ENCODE measurements at places on chromosomes 7 and 10. TPM values are rescaled to one million over a fixed set of nuclear protein-coding genes. Genes with fewer than 3 reads are reported as not detected.

ZNF727 gene
- total RNA-seq, result 4.3 TPM

PAOX gene
- 7.5 TPM for total RNA-seq

TUBB8 gene
- 0.90 TPM for total RNA-seq

WIPF3 gene
- 0.89 TPM for total RNA-seq

CCDC146 gene
- total RNA-seq, result 7.5 TPM

CRPPA gene
- 7.2 TPM for total RNA-seq

TCF7L2 gene
- total RNA-seq, result 99.6 TPM

GPR22 gene
- not detected for total RNA-seq

RARRES2 gene
- 98.9 TPM for total RNA-seq

NUTM2A gene
- total RNA-seq, result 1.3 TPM

PON1 gene
- not detected for total RNA-seq

ANKRD61 gene
- not detected for total RNA-seq

C7orf33 gene
- total RNA-seq, result not detected

ADAP1 gene
- 153 TPM for total RNA-seq

PPP2R2D gene
- 34.4 TPM for total RNA-seq

COX19 gene
- total RNA-seq, result 14.9 TPM

IFIT1B gene
- total RNA-seq, result not detected

OPALIN gene
- not detected for total RNA-seq

FAM24B gene
- total RNA-seq, result 4.9 TPM

ODAD2 gene
- total RNA-seq, result 0.31 TPM

FZD8 gene
- total RNA-seq, result 31.3 TPM

CTAGE15 gene
- 0.76 TPM for total RNA-seq

MYH16 gene
- total RNA-seq, result not detected

CALCR gene
- total RNA-seq, result not detected

LEP gene
- 0.22 TPM for total RNA-seq

DNAJC30 gene
- total RNA-seq, result 8.7 TPM

ARHGEF35 gene
- 62.2 TPM for total RNA-seq

CPN1 gene
- 0.14 TPM for total RNA-seq

TFEC gene
- total RNA-seq, result 2.3 TPM

MAT1A gene
- not detected for total RNA-seq

HOGA1 gene
- total RNA-seq, result 0.29 TPM

SPRN gene
- total RNA-seq, result not detected

ZNF92 gene
- total RNA-seq, result 5.9 TPM

SEMA3E gene
- 2.7 TPM for total RNA-seq

CYP2C19 gene
- 1.5 TPM for total RNA-seq

FRMD4A gene
- total RNA-seq, result 40.6 TPM
